Memory B cell (primary cell): ENCODE measurements at places on chromosomes 5 and 9.

DNA sequence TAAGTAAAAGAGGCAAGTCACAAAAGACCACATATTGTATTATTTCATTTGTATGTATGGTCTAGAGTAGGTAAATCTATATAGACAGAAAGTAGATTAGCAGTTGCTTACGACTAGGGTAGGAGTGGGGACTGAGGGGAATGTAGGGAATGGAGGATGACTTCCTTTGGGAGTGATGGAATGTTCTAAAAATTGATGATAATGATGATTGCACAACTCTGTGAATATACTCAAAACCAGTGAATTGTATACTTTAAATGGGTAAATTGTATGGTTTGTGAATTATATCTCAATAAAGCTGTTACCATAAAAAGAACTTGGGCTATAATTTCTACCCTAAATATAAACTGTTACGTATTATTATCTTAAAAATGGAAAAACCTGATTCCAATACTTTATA lies 35.0 kb downstream of the ADAMTS6 start:
- DNase-seq, result no peak

DNA sequence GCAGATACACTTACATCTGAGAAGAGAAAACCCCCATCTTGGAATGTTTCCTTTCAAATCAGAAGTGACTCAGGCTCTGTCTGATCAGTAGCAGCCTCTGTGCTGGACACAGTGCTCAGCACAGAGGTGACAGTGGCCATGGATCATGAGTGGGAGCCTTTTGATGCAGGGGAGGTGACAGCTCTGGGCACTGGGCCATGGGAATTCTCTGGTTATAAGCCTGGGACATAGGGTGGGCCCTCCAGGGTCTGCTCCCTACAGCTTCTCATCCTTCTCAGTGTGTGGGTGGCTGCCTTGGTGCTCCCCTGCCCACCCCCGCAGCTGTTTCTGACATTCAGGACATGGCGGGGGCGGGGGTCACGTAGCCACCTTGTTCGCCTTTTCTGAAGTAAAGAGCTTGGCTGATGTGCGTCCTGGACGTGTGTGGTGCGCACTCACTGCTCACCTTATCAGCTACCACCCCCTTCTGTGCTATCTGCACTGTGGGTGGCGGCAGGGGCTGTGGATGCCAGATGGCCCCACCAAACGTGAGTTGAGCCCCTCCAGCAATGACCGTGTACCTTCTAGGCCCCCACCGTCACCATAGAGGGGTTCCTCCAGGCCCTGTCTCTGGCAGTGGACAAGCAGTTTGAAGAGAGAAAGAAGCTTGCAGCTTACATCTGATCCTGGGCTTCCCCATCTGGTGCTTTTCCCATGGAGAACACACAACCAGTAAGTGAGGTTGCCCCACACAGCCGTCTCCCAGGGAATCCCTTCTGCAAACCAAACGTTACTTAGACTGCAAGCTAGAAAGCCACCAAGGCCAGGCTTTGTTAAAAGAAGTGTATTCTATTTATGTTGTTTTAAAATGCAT lies 24.0 kb downstream of the TRIP13 start:
- no peak for DNase-seq

DNA sequence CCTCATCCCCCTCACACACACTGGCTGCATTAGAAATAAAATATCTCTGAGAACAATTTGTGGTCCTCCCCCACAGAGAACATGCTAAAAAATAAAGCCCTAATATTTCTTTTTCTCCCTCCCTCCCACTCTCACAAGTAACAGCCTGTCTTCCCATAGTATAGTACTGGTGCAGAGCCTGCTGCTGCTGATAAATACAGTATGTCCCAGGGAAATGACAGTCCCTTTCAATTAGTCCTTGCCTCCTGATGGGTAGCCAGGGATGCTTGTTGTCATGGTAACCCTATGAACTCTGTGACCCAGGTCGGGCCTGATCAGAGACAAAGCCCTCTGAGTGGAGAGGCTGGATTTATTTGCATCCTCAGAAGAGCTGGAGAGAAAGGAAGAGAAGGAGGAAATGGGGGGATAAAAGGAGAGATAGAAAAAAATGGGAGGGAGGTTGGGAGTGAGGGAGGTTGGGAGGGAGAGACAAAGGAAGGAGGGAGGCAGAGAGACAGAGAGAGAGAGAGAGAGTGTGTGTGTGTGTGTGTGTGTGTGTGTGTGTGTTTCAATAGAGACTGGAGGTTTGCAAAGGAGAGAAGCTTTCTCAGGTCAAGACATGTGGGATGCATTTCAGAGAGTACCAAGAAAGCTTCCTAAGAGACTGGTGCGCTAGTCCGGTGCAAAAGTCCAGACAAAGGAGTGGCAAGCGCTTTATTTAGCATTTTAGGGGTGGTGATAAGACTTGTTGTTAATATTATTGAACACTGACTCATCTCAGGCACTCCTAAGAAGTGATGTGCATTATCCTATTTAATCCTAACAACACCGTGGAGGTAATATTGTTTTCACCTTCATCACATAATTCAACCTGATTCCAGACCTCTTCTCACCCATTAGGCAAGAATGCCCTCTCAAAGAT lies 260.8 kb downstream of the FAM114A2 start:
- DNase-seq, result no peak

DNA sequence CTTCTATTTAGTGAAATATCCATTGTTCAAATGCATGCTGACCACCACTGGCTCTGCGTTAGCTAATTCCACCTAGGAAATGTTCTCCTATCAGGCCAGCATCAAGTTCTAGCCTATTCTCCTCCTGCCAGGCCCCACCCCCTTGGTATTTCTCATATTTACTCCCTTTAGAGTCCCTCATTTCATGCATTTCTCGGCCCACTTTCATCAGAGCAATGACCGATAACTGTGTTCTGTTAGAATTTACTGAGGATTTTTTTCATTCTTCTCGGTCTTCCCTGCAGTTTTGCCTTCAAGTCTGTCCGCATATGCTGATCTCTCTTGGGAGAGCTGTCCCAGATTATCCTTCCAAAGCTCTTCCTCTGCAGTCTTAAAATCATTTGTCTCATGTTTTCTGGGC lies 143.4 kb downstream of the GOLPH3 start:
- DNase-seq, result no peak

DNA sequence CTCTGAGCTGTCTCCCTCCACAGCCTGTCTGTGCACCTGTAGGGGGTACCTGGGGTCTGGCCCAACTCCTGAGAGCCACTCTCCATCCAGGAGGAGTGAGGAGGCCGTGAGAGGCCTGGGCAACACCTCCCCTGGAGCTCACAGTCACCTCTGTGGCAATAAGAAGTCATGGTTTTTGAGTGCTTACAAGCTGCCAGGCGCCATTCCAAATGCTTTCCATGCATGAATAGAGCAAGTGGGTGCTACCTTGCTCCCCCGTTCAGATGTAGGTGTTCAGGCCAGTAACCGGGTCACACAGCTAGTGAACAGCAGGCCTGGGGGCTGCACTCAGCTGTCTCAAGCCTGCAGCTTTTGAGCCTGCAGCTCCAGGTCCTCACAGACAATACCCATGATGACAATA lies 30.6 kb downstream of the CORO2A start:
- no peak for DNase-seq

DNA sequence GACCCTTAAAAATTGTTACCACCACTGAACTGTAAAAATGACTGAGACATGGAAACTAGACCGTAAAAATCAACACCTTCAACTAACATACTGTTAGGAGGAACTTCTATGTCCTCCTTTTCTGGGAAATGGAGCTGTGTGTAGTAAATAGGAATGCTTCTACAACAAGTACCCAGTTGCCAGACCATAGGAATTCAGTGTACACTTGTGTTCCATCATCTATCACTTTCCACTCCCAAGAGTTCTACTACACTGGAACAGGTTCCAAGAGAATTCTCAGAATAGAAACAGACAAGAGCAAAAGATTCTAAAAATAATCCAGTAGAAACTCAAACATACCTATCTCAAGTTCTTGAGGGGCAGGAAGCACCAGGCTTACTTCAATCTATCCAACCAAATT lies 23.6 kb downstream of the UBAP2 start:
- no peak for DNase-seq

- no peak for DNase-seq
Observed at GRCh38 chr9:133691191-133691590, 47.0 kb downstream of the SARDH start.

DNA sequence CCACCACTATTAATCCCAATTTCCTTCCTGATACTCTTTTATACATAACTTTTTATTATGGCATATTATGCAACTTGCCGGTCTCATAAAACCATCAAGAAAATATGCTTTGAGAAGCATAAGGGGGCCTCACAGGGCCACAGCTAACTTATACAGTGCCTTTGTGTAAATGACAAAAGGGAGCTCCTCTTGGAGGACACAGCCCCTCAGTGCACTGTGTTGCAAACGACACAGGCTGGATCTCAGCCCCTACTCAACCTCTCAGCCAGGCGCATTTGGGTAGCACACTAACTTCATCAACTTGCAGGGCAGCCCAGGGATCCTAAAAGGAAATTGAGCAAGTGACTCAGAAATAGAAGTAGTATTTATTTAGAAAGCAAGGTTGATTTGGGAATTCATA lies 35.4 kb downstream of the RIGI start:
- no peak for DNase-seq

GRCh38 chr5:89147031-89147430 lies 264.0 kb upstream of the MEF2C start:
- no peak for DNase-seq
